ENCODE measurements at places on chromosomes 3 and 15.
A peak's percentile ranks its signal among the peaks of the same experiment; 100 is the strongest.

DNA sequence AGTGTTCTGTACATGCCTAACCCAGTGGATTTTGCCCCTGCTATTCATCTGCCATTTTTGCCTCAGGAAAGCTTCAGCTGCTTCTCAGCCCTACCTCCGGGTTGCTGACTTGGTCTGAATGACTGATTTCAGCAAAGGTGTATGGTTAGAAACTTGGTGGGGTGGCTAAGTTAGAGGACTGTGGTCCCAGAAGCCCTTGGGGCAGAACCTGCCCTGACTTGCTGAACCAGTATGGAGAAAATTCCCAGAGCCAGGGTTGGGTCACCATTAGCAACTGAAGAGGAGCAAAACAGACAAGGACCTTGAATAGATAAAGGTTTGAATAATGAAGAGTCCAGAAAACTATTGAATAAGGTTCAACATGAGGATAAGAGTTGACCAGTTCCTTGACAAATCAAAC, 6.1 kb upstream of the WWTR1 start:
- no peak for DNase-seq

GRCh38 chr3:11401434-11401833, 129.2 kb downstream of the ATG7 start:
- no peak for DNase-seq

DNA sequence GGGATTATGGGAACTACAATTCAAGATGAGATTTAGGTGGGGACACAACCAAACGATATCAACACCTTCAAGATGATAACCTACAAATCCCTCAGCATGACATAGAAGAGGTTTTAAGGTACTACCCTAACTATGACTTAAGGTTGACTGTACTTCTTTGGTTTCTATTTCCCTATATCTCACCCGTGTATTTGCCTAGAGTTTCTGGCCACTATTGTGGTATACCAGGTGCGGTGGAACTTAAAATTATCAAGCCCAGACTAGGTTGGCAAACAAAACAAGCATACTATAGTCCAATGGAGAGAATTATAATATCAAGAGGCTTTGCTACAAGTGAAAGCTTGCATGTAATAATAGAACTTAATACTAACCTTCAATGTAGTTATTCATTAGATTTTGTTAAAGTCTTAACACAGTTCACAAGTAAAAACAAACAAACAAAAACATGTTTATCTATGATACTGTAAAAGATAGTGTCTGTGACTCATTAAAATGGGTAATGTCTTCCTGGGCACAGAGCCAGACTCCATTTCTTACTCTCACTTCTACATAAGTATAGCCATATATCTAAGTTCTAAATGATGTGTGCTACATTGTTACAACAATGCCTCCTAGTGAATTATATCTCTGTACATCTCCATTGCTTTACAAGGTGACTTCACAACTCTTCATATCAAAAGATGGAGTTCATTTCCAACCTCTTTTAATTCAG, 479.1 kb downstream of the ZBBX start:
- no peak for DNase-seq

DNA sequence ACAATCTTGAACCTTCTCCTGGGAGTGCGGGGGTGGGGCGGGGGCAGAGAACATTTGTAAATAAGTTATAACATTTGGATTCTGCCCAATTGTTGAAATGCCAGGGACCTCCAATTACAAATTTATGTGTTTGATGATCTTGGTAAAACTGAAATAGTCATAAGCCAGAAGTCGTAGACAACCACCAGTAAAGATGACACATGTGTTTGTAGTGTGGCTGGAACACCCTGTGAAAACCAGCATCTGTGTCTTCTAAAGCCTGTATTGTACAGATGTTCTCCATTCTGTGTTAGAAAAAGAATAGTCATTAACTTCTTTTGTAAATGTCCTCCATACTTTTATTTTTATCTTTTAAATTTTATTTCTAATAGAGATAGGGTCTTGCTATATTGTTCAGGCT, 61.8 kb downstream of the ARIH1 start:
- DNase-seq: no peak

GRCh38 chr15:75211436-75212199, 9.9 kb downstream of the C15orf39 start:
- DNase-seq: no peak

DNA sequence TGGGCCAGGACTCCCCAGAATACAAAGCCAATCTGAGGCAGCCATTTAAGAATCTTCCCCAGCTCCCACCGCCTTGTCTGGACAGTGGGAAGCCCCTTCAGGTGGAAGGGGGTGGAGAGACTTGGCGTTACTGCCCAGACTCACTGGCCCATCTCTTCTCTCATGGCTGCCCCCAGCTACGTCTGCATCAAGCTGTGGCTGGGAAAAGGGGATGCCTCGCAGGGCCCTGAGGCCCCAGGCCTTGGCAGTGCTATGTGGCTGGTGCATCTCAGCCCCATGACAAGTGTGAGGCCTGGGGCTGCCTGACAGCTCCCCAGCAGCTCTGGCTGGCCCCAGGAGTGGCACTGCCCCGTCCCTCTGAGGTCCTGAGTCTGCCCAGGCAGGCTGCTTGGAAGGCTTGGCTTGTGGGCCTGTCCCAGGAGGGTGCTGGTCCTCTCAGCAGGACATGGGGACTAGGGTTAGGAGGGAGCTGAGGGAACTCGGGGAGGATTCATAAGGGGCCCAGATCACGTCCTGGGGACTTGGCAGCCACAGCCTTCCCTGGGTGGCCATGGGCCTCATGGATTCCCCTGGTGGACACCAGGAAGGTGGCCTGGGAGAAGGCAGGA, 20.2 kb upstream of the SLC41A3 start:
- DNase-seq: no peak

GRCh38 chr3:190169243-190169642, 48.5 kb upstream of the P3H2 start:
- DNase-seq: no peak

DNA sequence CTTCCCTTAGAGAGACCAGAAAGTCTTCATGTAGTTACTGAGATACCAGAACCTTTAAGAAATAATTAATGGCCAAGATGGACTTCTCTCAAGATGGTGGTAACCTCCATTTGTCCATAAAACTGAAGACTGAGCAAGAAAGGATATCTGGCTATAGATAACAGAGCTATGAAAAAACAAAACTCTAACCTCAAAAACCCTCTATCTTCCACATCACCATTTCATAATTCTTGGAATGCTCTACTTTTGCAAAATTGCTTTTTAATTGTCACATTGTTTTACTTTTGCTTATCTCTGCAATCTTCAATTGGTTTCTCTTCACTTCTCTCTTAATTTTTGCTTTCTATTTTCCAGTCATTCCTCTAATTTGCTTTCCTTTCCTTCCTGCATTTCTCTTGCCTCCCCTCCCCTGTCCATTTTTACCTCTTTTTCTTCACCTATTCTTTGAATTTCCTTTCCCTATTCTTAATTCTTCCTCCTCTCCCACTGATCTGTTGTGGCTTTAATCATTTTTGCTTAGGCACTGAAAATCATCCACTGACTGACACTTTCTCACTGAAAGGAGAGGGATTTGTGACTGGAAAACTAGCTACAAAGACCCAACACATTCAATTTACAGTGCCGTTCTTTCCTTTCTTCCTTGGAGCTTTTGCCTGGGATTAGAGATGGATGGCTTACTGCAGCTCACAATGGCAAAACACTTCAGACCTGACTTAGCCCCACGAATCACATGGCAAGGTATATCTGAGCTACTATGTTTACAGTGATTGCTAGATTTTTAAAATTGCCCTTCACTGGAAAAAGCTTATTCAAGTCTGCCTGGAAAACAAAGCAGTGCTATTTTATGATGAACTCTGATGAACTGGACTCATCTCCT, 242.8 kb downstream of the CHST2 start:
- no peak for DNase-seq

DNA sequence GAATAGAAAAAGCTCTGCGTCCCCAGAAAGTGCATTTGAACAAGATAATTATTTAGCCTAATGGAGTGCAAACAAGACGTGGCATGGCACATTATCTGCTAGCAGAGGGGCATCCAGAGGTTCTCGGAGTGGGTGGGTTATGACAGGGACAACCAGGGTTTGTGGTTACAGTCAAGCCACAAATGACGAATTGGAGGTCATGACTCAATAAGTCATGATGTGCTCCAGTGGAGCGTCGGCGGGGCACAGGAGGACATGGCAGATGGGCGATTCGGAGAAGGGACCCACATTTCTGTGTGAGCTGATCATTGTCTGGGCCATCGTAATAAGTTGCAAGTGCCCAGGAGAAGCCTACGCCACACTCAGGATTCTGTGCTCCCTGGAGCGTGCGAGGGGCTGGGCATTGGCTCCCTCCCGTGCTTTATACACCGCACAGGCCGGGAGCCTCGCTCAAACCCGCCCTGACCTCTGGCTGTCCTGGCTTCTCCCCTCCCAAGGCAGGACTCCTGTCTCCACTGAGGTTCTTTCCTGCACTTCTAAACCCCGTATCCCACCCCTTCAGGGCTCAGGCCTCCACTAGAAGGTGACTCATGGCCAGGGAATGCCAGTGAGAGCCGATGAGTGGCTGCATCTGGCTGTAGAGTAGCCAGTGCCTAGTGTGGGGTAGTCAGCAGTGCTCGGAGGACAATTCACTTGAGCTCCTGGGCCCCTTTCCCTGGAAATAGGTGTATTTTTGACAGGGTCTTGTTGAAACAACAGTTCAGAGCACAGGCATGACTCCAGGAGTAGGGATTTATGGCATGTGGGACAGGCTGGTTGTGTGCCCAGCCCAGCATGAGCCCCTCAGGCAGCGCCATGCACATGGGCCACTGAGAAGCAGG, 67.4 kb downstream of the GRIP2 start:
- peak; percentile 8 for DNase-seq

GRCh38 chr3:161913786-161914389, 417.3 kb downstream of the OTOL1 start:
- DNase-seq: no peak

- DNase-seq: no peak
Observed at GRCh38 chr3:3209057-3209456, 29.6 kb upstream of the CRBN start.
